ENCODE measurements at places on chromosomes 2 and 18.

DNA sequence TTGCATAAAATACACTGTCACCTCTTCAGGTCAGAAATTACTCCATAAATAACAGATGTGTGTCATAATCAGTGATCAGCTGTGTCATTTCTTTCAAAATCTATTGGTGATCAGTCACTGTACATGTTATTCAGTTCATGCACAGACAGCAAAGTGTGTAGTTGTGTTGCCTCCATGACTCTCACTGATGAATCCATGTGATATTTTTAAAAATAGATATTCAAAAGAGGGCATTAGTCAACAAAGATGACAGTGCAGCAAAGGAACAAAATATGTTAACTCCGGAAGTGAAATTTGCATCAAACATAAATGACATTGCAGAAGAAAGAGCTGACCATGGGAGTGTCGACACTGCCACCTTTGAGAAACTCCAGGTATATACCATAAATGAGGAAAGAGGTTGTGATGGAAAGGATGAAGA is 17.1 kb upstream of the MCM6 start:
- DNase-seq, result no peak

GRCh38 chr18:56538746-56539145 is 99.6 kb downstream of the TXNL1 start:
- no peak for DNase-seq

DNA sequence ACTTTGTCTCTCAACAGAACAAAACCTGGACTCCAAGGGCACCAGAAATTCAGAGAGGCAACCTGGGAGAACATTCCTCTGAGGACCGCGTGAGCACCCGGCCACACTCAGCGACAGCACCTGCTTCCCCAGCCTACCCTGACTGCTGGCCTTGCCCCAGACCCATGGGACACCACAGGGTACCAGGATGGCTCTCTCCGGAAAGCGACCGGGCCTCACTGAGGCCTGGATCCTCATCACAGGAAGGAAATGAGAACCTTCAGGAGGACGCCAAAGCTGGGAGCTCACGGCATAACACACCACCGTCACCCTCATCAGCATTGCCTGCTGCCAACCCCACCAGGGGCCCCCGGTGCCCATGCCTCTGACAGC is 38.9 kb downstream of the HS6ST1 start:
- no peak for DNase-seq

DNA sequence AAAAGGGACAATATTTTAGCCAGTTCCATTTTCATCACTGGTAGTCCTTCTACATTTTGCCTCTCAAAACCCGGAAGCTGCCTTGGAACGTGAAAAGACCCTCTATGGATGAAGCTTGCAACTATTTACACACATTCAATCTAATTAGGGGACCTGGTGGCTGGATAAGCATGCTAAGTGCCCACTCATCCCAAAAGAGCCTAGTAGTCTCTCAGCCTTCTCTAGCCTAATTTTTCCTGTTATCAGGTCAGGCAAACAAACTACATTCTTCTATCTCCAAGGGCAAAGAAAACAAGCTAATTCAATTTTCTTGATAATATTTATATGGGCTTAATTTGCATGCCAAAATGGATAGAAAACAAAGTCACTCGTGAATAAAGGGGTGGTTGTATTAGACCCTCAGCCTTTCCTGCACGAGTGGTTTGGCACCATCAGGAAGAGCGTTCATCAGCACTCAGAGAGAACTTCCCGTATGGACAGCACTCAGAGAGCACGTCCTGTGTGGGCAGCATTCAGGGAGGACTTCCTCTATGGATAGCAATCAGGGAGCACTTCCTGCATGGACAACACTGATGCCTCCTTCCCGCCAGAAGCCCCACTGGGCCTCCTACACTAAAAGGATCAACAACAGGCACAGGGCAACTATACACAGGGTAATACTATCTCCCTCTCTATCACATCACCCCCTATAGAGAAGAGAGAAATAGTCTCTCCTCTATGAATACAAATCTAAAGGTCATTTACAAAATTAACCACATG is 122.2 kb downstream of the RBMS1 start:
- DNase-seq, result no peak

DNA sequence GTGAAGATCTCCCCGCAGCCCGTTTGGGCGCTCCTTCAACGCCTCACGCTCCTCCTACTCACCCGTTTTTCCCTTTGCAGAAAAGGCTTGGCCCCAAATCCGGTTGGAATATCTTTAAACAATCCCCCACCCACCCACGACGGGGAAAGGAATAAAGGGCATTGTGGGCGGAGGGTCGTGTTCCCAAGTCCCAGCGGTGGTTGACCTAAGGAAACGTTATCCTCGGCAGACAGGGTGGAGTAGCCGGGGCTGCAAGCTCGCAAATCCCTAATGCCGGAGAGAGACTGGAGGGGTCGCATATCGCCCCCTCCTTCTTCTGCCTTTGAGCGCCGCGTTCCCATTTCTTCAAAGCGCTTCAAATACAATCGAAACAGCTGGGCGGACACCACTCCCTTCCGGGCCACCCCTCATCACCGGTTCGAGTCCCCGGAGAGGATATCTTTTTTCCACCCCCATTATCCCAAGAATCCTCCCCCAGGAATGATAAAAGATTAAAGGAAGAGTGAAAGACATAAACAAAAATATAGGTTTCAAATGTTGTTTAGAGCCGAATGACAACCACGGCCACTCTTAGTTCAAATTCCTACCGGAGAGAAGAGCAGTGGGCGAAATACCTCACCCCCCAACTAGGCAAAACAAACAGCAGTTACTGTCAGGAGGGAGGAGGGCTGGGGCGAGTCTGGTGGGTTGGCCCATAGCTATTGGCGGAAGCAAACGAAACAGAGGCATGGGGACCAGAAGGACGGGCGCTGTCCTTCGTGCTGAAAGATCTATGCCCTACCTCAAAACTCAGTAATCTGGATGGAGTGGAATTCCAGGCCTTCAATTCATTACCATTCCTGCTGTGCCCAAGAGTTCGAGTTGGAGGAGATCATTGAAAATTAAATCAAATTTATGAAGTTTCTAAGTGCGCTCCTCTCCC is 2.8 kb upstream of the GAD1 start:
- DNase-seq, result no peak

DNA sequence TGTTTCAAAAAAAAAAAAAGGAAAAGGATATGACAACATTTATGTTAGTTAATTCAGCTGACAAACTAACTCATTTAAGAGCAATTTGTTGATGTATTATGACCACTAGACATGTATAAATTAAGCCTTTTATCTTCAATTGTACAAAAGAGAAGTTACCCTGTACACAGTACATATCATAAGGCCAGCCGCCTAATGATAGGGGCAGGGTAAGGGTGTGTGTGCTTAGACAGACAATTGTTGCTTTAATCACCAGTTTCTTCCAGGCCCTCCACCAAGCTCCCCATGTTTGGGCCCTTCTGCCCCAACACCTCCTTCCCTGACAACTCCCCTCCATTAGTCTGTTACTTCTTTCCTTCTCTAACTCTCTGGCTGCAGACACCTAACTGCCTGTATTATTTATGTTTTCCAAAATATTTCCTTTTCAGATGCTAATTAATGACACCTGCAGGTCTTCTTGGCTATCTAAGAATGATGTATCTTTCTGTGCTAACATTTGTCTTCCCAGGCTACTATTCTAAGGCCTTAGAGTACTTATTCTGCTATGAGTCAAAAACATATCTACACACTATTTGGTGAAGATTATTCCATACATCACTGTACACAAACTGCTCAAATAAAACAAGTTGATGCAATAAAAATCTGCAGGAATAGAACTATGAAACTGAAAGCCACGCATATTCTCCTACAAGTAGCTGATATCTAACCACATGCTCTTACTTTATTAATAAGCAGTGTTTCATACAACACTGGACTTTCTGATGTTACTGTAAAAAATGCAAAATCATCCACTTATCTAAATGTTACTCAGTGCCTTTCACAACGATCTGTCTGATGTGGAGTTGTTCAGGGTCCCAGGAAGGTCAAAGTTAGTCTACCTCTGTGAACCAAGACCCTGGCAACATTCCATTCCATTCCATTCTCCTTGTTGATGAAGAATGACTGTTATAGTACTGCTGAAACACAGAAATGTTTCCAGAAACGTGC is 26.4 kb downstream of the TMEM131 start:
- DNase-seq, result no peak

GRCh38 chr18:27546991-27547390 is 361.9 kb upstream of the CHST9 start:
- DNase-seq, result no peak

DNA sequence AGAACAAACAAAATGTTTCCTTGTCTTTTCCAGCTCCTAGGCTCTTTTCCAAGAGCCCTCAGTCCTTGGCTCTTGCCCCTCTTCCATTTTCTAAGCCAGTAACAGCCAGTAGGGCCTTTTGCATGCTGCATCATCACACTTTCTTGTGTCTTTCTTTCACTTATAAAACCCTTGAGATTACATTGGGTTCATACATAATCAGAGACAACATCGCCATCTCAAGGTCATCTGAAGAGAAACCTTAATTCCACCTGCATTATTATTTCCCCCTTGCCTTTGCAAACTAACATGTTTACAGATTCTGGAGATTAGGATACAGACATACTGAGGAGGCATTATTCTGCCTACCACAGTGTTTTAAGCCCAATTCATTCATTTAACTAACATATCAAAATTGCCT is 697.3 kb downstream of the TRIB2 start:
- DNase-seq, result no peak

DNA sequence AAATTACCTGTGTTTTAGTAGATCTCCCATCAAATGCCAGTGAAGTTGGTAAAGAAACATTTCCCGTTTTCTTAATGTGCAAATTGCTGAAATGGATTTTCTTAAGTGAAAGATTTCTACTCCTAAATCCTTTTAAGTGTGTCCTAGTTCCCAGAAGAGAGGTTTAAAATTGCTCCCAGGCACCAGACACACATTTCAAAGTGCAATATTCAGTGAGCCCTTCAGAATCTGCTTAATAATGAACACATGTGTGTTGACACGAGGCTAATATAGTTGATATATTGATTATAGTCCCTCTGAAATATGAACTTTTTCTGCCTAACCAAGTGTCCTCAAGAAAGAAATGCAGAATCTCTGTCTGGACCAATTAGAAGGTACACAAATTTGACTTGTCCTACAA is 861.7 kb upstream of the CNTNAP5 start:
- DNase-seq, result no peak

GRCh38 chr2:137316075-137316474 is 550.7 kb downstream of the THSD7B start:
- DNase-seq, result no peak

- no peak for DNase-seq
Measured at GRCh38 chr2:191693166-191693565, 15.2 kb downstream of the NABP1 start.

DNA sequence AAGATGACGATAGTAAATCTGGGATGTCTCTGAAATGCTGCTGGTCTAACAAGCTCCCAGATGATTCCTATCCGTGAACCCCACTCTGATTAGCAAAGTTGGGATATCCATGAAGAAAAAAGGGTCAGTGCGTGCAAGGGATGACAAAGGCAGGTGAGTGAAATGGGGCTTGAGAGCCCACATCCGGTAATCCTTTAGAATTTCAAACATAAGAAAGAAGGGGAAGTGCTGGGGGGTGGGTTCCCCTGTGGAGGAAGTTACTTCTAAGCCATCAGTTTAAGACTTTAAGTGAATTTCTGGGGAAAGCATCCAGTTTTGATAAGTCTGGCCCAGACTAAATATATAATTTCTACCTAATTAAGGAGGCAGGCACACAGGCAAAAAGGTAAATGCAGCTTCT is 209.5 kb downstream of the DPP10 start:
- DNase-seq, result no peak

DNA sequence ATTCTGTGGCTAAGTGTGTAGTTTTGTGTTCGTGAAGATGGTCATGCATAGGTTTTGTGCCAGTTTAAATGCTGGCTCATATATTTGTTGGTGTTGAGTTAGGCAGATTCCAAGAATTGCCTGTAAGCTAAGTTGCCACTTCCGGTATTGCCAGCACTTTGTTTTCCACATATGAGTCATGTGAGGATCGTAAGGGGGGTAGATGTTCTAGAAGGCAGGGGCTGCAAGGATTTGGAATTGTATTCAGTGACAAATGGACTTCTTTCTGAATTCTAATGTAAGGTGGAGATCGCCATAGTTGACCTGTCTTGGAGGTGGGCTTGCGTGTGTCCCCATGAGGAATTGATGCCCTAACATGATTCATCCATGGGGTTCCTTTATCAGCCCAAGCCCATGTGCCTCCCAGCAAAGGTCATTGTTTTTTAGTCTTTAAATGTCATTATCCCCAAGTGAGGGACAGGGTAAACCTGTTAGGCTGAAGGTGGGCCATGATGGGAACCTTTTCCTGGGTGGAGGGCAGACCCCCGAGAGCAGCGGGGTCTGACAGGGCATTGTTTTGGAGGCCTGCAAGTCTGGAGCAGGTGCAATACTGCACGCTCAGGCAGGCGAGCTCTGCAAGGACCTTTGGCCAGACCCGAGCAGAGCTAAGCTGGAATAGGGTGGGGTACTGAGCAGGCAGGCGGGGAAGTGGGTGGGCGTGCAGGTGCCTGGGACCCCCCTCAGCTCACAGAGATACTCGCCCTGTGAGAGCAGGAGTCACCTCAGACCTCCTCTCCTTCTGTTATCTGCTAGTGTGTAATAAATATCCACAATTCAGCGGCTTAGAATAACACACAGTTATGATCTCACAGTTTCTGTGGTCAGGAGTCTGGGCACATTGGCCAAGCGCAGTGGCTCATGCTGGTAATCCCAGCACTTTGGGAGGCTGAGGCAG is 77.4 kb downstream of the LRRFIP1 start:
- DNase-seq, result no peak

- no peak for DNase-seq
Measured at GRCh38 chr2:133602538-133602937, 34.3 kb upstream of the NCKAP5 start.

DNA sequence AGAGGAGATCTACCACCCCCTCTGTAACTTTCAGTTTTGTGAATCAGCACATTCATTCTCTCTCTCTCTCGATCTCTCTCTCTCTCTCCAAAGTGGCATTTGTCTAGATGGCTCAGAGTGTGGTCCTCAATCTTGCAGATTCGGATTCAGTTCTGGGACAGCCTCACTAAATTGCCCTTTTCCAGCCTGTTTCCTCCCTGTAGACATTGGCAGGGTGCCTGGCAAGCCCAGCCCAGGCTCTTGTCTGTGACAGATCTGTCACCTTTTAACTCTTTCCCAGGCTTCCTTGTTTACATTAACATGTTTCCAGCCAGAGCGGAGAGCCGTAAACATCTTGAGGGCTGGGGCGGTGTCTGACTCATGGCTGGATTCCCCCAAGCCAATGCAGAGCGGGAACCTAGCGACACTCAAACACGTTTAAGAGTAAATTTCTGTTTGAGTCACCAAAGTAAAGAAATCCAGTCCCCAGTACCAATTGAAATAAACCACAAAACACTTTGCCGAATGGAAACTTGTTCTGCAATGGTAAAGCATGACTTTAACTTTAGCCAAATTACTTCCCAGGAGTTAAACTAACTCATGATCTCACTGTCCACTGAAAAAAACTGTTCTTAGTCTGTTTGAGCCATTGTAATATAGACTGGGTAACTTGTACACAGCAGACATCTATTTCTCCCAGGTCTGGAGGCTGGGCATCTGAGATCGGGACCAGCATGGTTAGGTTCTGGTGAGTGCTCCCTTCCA is 6.6 kb upstream of the CYP27C1 start:
- DNase-seq, result no peak

- DNase-seq, result no peak
Measured at GRCh38 chr2:105865222-105865913, 120.7 kb downstream of the NCK2 start.

- no peak for DNase-seq
Measured at GRCh38 chr2:107730898-107731297, 95.8 kb upstream of the RGPD4 start.

- peak; percentile 28 for DNase-seq
Measured at GRCh38 chr18:23828426-23828825, 139.2 kb downstream of the LAMA3 start.

GRCh38 chr2:85702800-85703199 is 8.6 kb downstream of the GNLY start:
- no peak for DNase-seq
